ENCODE measurements at places on chromosomes 11 and 22.

DNA sequence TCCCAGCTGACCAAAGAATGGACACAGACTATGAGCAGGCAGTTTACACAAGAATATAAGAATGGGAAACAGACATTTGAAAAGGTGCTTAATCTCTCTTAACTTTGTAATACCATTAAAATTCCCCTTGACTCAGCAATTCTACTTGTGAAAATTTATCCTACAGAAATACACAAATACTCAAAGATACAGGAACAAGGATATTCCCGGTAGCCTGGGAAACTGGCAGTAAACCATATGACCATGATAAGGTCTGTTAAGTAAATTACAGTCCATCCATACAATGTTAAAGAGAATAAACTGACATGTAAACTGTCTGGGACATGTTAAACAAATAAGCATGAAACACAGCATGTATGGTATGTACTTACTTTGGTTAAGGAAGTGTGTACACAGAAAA is 8.7 kb upstream of the MTFP1 start:
- no peak for DNase-seq

DNA sequence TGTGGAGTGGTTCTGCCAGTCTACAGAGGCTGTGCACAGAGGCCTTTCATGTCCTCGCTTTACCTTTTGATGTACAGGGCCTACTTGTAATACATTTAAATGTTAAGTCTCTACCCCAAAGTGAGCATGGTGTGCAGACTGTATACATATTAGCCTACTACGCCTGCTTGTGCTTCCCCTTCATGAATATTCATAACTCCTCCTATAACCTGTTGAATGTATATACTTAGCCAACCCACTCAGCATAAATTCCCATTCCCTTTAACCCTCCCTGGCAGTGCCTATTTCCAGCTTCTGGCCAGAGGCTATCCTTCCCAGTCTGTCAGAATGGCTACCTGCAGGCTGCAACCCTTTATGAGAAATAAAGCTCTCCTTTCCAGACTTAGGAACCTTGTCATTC is 116.1 kb downstream of the WNT11 start:
- DNase-seq: no peak

DNA sequence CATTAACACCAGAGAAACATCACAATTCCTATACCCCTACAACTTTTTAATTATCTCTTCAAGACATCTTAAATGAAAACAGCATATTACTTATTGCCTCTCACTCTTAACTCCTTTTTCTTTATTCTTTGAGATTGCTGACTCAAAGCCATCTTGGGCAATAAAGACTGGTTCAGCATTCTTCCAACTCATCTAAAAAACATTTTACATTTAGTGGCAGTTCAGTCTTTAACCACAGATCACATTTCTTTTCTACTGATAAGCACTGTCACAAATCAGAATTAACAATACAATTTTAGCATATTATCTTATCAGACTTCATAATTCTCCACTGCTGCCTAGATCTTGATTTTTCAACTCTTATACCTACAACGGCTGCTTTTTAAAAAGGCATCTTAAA is 34.0 kb downstream of the SIK3 start:
- DNase-seq: no peak

- DNase-seq: no peak
These were observed 300.3 kb downstream of the ST3GAL4 start for GRCh38 chr11:126655807-126656128.

DNA sequence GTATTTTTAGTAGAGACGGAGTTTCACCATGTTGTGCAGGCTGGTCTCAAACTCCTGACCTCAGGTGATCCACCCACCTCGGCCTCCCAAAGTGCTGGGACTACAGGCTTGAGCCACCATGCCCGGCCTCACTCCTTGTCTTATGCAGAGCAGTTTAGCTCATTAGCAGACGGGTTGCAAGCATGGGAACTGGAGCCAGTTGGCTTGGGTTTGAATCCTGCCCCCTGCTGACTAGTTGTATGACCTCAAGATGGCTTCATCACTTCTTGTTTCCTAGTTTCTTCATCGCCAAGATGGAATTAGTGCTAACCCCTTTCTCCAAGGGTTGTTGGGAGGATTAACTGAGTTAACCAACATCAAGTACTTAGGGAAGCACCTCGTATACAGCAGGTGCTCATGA is 23.4 kb upstream of the RASD2 start:
- DNase-seq: no peak
